ENCODE measurements at places on chromosomes 3 and 15. TPM values are rescaled to one million over a fixed set of nuclear protein-coding genes. Genes with fewer than 3 reads are reported as not detected.

Gene CTDSPL2
- total RNA-seq = 21.1 TPM

Gene FILIP1L
- 0.16 TPM for total RNA-seq

Gene ARHGEF26
- 6.7 TPM for total RNA-seq

Gene RHCG
- 41.2 TPM for total RNA-seq

Gene TUSC7
- not detected for total RNA-seq
